ENCODE measurements at places on chromosomes 3 and 15.

DNA sequence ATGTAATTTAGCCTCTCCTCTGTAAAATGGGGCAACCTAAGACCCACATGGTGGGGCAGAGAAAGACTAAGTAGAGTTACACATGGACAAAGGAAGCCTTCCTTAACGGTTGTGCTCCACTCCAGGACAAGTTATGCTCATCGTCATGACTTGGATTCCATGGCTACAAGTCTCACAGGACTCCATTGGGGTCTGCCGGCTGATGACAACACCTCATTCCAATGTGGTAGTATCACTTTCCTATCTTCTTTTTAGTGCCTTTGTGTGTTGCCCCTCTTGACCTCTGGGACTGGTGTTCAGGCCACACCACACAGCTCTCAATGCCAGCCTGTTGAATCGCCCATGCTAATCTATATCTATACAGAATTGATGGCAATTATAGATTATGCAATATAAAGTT lies 181.3 kb upstream of the WNT5A start:
- no peak for DNase-seq

DNA sequence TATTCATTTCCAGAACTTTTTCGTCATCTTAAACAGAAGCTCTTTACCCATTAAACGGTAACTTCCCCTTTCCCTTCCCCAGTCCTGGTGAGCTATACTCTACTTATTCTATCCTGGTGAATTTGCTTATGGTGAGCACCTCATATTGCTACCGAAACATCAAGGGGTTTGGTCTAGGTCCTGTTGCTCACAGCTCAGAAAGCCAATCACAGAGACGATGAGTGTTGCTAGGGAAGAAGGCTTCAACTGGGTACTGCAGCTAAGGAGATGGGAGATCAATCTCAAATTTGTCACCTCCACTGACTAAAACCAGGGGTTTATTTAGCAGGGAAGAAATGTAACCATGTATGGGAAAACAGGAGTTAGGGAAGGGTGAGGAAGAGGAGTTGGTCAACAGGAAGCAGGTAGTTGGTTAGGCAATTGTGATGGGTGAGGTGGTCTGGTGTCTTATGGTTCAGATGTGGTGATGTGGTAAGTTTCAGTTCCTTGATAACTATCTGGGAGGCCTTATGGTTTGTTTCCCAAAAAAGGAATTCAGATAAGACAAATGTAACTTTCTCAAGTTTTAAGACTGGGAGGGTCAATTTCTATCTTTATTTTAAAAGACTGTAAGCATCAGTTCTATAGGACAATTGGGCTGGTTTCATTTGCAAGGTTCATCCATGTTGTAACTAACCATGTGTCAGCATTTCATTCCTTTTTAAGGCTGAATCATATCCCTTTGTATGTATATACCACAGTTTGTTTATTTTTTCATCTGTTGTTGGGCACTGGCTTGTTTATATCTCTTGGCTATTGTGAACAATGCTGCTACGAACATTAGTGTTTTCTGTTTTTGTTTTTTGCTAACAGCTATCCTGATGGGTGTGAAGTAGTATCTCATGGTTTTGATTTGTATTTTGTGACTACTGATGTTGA lies 24.3 kb downstream of the ARHGAP11B start:
- DNase-seq, result no peak

DNA sequence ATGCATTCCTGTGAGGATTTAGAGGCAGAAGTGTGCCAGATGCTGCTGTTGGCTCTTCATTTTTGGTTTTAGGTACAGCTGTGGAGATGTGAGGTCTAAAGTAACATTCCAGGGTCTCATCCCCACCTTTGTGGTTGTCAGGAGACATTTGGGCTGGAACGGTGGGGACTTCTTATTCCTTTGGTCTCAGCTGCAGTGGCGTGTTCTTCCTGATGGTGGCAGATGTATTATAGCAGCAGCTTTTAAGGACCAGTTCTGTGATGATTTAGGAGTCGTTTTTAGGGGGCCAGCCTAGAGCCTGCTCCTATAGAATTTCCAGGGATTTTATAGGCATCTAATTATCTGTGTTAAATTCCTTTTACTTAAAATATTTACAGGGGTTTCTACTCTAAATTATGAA lies 221.0 kb upstream of the EOMES start:
- DNase-seq, result no peak

DNA sequence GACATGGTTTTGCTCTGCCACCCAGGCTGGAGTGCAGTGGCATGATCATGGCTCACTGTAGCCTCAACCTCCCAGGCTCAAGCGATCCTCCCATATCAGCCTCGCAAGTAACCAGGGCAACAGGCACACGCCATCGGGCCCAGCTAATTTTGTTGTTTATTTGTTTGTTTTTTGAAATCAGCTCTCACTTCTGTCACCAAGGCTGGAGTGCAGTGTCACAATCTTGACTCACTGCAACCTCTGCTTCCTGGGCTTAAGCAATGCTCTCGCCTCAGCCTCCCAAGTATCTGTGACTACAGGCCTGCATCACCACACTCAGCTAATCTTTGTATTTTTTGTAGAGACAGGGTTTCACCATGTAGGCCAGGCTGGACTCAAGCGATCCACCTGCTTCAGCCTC lies 26.3 kb upstream of the PLCH1 start:
- DNase-seq, result no peak

DNA sequence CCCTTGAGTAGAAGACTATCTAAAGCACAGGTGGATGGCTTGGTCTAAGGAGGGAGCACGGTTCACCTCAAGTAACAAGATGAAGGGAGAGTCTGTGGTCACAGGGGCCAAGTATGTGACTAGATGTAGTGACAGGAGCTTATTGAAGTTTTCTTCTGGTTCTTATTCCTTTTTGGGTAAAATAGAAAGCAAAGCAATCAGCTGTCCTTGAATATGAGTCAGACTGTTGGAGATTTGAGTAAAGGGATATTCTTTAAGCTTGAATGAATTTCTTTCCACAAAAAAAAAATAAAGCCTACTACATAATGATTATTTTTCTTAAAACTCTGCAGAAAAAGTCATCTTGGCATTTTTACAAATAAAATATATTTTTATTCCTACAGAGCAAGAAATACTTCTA lies 1.5 kb upstream of the CNTN6 start:
- DNase-seq, result no peak
